Lower leg skin (tissue), 4 donors: ENCODE measurements at places on chromosomes 1 and 21. TPM values are rescaled to one million over a fixed set of nuclear protein-coding genes. Genes with fewer than 3 reads are reported as not detected.

- no peak for DNase-seq
Observed at GRCh38 chr1:23357138-23357908, 12.3 kb downstream of the ZNF436 start.

DNA sequence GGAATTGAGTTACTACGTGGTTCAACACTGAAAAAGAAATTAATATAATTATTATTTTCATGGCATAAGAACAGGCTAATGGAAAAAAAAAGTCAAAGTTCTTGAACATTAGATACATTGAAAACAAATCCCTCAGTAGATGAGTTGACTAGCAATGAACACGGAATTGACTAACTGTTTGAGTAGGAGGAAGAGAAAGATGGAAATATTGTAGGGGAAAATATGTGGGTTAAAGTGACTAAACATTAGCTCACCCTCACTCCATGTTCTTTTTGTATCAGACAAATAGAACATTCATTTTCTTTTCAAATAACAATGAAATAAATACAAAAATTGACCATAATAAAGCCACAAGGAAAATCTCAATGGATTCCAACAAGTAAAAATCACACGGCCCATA is 84.3 kb downstream of the KCNK2 start:
- no peak for DNase-seq

DNA sequence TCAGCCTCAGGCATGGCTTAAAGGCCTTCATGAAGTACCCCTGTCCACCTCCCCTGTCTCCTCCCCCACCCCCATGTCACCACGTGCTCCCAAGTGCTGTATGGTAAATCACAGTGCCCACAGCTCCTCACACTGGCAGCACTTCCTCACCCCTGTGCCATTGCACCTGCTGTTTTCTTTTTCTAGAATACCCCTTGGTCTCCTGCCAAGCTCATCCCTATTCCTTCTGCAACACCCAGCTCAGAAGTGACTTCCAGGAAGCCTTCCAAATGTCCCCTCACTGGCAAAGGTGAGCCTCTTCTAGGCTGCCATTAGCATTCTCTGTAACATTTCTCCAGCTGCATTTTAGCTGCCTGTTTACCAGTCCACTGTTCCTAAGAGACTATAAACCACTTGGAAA is 9.4 kb downstream of the AKNAD1 start:
- no peak for DNase-seq

DNA sequence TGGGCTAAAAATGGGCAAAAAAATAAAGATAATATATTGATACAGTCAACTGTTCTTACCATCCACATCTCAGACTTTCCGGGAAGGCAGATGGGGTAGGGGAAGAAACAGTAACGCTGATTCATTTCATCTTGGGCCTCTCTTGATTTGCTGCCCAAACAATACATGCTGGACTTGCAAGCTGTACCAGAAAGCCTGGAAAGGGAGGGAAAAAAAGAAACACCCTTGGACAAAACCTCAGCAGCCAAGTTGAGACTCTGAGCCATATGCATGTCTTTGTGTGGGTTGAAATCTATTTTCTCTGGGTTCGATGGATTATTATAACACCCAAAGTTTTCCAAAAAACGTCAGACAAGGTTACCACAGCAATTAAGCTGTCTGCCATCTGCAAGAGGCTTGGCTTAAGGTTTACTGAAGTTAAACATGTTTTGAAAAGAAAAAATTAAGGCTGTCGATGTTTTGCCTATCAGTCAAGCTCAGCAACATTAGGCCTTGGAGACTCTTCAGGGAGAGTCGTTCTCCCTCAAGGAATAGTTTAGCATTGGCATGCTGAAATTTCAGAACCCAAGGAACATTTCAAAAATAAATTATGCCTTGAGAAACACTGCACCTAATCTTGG is 71.2 kb downstream of the PSMG1 start:
- DNase-seq: no peak

GRCh38 chr1:37883671-37884070 is 24.3 kb upstream of the MTF1 start:
- DNase-seq: no peak

- no peak for DNase-seq
Observed at GRCh38 chr1:5108740-5109139, 454.3 kb downstream of the AJAP1 start.

DNA sequence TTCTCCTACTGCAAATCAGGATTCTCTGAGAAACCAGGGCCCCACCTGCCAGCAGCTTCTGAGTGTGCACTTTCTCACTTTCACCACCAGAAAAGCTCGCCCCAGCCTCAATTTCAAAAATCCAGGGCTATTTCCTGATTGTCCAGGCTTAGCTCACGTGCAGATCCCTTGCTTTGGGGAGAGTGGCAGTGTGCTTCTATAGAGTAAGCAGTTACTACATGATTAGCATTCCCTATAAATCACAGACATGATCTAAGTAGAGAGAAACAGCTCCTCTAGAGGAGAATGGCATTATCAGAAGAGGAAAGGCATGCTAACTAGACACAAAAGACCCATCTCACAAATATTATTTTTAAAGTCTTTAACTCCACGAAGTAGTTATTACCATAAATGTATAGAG is 456.0 kb upstream of the PKN2 start:
- no peak for DNase-seq

SLC25A34 gene
- total RNA-seq: 1.4 TPM

ZNF124 gene
- 13.3 TPM for total RNA-seq

GRCh38 chr1:192610112-192610889 is 25.6 kb upstream of the RGS13 start:
- DNase-seq: no peak

DNA sequence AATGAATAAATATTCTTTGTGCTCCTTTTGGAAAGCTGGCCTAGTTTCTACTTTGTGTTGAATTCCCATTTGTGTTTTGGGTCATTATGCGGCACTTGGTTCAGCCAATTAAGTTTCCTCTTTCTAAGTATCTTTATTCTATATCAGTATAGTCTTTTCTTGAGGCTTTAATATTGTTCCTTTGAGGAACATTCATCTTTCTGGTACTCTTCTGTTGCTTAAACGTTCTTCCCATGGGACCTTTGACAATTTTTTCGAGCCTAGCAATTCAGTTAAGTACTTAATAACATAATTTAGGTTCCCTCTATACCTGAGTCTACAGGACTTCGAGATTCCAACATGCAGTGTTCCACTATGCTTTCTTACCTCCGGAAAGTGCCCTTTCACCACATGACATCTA is 24.9 kb downstream of the ZBTB40 start:
- no peak for DNase-seq

FAM72B gene
- 1.7 TPM for total RNA-seq

GRCh38 chr1:176445402-176445801 is 17.6 kb upstream of the PAPPA2 start:
- no peak for DNase-seq

- DNase-seq: no peak
Observed at GRCh38 chr1:210949039-210949438, 184.9 kb downstream of the KCNH1 start.

RPTN gene
- total RNA-seq: 30.4 TPM

DNA sequence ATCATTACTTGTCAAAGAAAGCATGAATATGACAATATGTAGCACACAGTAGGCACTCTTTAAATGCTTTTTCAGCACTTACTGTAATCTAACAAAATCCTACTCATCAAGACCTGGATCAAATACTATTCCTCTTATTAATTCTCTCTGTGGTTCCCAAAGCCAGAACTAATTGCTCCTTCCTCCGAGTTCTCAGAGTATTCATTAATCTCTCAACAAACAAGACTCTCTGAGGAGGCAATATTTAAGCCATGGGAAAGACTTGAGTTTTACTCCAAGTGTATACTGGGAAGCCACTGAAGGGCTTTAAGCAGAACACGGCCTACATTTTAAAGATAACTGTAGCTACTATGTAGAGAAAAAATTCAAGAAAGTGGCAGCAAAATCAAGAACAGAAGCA is 79.7 kb downstream of the ENAH start:
- no peak for DNase-seq

GRCh38 chr1:164051782-164052181 is 507.2 kb upstream of the PBX1 start:
- DNase-seq: peak; percentile 24

- DNase-seq: no peak
Observed at GRCh38 chr1:180246579-180246978, 16.5 kb downstream of the LHX4 start.
